ENCODE measurements at places on chromosomes 7 and 10.

- no peak for DNase-seq
Observed at GRCh38 chr7:85392789-85393188, 205.9 kb upstream of the SEMA3D start.

DNA sequence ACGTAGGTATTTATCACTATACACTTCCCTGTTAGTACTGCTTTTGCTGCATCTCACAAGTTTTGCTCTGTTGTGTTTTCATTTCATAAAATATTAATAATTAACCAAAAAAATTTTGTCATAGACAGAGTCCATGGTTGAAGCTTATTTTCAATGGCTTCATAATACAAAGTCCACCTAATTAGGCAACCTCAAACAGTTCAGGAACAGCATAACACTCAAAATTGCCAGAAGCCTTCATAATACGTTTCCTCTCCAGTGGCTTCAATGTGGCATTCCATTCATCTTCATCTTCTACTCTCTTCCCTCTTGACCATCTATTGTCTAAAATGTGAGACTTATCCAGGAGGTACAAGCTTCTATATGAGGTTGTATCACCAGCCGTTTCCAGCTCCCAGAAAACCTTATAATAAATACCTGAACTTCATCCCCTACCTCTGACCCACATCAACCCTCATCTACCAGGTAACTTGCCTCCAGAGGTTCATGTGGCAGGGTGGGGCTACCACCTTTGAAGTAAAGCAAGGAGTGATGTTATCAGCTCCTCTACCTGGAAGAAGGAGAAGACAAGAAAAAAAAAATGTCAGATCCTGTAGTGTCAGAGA is 337.3 kb downstream of the MALRD1 start:
- DNase-seq = no peak

DNA sequence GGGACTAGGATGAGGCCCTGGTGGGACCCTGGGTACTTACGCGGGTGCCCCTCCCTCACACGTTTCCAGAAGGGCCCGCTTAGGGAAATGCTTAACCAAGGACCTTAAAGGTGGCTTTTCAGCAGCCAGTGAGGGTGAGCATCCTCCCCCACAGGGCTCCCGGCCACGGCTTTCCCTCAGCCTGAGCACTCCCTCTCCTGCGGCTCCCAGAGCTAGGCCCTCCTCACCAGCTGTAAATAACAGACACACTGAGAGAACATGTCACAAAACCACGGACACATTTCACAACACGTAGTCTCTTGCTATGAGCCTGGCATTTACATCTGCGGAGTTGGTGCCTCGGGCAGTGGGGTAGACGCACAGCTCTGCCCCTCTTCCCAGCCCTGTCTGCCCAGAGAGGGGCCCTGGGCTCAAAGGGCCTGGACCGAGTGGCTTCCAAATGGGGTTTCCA is 25.2 kb downstream of the GRID1 start:
- DNase-seq = no peak

DNA sequence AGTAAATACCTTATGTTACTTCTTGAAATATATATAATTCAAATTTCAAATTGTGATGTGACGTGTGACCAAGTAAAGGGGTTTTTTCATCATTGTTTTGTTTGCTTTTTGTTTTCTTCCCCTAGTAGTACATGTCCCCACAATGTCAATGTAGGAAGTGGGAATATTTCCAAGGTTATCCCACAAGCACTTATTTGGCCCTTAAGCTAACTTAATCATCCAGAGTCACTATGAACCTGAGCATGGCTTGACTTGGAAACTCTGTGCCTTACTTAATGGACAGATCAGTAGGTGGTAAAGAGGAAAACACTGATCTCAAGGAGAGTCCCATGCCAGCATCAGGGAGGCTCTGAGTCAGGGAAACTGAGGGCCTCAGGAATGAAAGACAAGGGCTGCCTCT is 569.3 kb upstream of the IGFBP3 start:
- DNase-seq = no peak

DNA sequence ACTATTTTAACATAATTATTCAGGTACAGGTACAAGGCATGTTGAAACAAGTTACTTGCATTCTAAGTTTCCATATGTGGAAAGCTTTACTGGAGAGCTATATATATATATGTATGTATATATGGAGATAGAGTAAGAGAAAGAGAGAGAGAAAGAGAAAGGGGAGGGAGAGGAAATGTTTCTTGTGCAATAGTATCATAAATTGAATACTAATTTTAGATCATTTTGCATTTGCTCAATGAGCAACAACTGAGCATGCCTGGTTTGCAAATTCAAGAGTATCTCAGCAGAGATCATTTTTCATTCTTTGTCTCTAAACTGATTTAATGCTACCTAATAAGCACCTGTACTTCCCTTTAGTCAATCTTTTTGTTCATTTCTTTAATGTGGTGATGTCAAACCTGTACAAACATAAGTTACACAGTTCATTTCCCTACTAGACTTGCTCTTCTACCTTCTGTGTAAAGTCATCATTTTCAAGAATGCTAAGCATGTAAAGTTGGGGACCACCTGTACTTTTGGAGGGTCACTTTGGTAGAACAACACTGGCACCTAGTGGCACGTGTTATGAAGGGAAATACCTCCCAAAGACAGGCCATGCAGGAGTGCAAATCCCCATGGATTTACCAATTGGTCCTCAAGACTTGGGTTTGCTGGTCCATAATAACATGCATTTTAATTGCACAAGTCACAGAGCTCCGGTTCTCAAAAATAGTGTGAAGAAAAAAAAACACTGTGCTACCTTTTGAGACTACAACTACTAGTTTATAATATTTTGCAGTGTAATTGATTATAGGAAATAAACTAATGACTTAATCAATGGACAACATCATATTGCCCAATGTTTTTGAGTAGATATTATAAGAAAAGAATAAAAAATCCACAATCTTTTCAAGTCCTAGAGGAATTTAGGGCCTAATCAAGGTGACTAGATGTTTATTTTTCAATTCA is 431.2 kb upstream of the IGFBP3 start:
- DNase-seq = no peak
